Stimulated activated CD4-positive, alpha-beta T cell treated with anti-CD3 and anti-CD28 coated beads, Interleukin-2, amount 100 ng/mL, for 24 hours (primary cell): ENCODE measurements at places on chromosomes 5 and 9.

DNA sequence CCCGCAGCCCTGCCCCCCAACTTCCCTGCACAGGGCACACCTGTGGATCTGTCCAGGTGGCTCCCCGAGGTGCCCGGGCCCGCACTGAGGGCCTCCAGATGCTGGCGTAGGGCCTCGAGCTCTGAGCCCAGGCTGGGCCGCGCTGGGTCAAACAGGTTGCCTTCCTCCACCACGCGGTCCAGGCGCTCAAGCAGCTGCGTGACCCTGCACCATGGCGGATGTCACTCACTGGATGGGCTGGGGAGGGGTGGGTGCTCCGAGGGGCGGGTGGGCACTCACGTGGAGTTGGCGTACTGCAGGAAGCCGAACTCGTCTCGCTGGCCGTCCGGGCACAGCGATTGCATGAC is 5.4 kb downstream of the ABCA2 start:
- no peak for DNase-seq

- peak; percentile 58 for DNase-seq
Measured at GRCh38 chr9:21813575-21814473, 11.4 kb downstream of the MTAP start.

DNA sequence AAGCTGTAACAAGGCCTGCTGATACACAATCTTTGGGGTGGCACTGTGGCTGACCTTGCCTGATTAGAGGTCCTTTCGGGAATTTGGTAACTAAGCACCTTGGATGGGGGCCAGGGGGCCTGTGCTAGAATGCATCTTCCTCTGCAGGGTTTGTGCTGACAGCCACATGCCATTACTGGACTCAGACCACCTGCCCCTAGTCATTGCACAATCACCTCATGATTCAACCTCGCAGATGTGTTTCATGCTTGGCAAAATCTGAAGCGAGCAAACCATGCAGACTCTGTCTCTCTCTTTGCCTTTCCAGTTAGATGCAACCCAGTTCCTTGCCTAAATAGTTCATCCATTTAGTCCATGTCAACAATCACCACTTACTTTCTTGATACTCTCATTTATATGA is 96.5 kb upstream of the ERCC6L2 start:
- DNase-seq = no peak

DNA sequence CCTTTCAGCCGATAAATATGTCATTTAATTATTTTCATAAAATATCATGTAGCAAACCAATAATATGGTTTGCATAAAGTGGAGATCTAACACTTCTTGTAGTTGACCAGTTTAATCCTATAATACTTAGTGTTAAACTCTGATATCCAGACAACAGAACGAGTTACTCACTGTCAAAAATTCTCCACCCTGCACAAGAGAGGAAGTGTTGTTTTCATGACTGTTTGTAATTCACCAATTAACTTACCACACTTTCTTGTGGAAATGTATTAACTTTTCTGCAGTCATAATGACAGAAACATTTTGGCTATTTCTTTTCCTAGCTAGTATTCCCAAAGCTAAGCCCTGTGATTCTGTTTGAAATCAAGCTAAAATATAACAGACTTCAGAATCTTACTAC is 555.3 kb upstream of the FTMT start:
- no peak for DNase-seq
